ENCODE measurements at places on chromosomes 11 and 22. TPM values are rescaled to one million over a fixed set of nuclear protein-coding genes. Genes with fewer than 3 reads are reported as not detected.

MRGPRX3 gene
- total RNA-seq, result not detected

GRCh38 chr22:35148866-35149548 is 83.0 kb downstream of the ISX start:
- DNase-seq, result no peak

CDON gene
- total RNA-seq, result 30.0 TPM

- DNase-seq, result no peak
These were observed 89.5 kb downstream of the WNT7B start for GRCh38 chr22:45887202-45888131.

GRCh38 chr11:15161790-15162189 is 47.1 kb downstream of the INSC start:
- no peak for DNase-seq

DNA sequence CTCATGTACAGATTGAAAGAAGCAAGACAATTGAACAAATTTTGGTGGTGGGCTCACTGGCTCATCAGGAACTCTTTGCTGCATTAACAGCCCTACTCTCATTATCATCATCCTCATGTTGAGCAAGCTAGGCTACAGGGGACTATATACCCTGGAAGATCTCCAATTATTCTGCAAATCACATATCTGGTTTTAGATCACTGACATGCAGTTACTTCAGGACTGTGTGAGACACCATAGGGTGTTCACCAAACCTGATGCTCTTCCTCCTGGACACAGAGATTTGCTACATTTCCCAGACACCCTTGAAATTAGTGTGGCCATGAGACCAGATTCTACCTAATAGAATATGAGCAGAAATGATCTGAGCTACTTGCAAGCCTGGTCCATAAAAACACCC is 23.0 kb upstream of the ME3 start:
- DNase-seq, result no peak

POU2F3 gene
- total RNA-seq, result not detected

DNA sequence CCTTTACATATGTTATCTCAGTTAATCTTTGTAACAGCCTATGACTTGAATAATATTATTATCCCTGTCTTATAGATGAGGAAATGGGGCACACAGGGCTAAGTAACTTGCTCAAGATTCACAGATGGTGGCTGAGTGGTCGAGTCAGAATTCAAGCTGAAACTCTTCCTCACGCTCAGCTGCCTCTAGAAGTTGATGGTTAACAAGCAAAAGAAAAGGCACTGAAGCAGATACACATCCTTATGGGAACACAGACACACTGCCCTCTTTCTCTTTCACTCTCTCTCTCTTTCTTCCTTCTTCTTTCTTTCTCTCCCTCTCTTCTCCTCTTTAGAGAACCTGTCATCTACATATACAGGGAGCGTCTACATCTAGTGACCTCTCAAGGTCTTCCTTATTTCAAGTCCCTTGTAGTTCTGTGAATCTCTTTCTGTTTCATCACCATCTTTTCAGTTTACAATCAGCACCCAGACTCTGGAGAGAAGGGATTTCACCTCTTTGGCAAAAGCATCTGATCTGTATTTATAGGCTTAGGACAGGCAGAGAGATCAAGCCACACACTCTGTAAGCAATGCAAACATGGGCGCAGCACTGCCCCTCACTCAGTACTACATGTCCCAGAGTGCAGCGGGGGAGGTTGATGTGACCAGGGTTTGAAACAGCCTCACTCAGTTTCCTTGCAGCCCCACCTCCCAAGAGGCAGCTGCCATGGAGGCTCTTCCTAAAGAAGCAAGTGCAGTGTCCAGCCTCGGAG is 75.7 kb downstream of the GRAMD1B start:
- no peak for DNase-seq
